ENCODE measurements at places on chromosomes 13 and 19. TPM values are rescaled to one million over a fixed set of nuclear protein-coding genes. Genes with fewer than 3 reads are reported as not detected.

The DAPK3 gene
- total RNA-seq: 126 TPM

The ACTL9 gene
- total RNA-seq: not detected

The ZNF628 gene
- 6.9 TPM for total RNA-seq

The GIPC3 gene
- total RNA-seq: not detected

The TNFRSF19 gene
- total RNA-seq: 21.4 TPM

The CCDC70 gene
- not detected for total RNA-seq

The SMAD9 gene
- total RNA-seq: 0.49 TPM

The TUBB4A gene
- 0.60 TPM for total RNA-seq

The HIF3A gene
- total RNA-seq: not detected

The GAS6 gene
- total RNA-seq: 8.0 TPM

The GNG8 gene
- not detected for total RNA-seq

The RUBCNL gene
- 0.64 TPM for total RNA-seq

The GYS1 gene
- 34.0 TPM for total RNA-seq

The PTGIR gene
- 0.32 TPM for total RNA-seq

The IGSF23 gene
- not detected for total RNA-seq

The ZNF491 gene
- total RNA-seq: 0.38 TPM

The MRPL34 gene
- total RNA-seq: 123 TPM

The SH2D3A gene
- total RNA-seq: 2.3 TPM

The POSTN gene
- total RNA-seq: 1.6 TPM

The CPB2 gene
- total RNA-seq: not detected

All from A375 (cell line).